ENCODE measurements at places on chromosomes 1 and 21.

DNA sequence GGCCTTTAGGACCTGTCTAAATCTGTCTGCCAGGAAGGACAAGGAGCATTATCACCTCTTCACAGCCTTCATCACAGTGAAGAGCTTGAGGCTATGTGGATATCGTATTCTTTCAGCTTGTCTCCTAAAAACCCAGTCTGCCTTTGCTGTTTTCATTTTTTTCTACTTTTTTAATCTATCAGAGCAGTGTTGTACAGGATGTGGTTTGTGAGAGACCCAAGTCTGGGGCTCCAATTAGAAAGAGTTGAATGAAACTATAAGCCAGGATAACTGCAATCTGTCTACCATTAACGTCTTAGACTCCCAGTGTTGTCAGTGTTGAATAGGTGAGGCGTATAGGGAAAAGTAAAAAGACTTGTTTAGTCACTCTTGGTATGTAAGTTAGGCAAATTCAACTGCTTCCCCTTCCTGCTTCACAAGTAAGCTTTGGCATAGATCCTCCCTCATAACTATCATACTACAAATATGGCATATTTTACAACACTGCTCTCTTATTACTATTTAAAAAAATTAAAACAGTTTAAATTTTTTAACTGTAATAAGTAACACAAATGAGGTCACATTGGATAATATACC is 1225.8 kb upstream of the PRMT6 start:
- DNase-seq, result no peak

- peak; percentile 55 for DNase-seq
These were observed 361.6 kb upstream of the PLD5 start for GRCh38 chr1:242886137-242886536.

DNA sequence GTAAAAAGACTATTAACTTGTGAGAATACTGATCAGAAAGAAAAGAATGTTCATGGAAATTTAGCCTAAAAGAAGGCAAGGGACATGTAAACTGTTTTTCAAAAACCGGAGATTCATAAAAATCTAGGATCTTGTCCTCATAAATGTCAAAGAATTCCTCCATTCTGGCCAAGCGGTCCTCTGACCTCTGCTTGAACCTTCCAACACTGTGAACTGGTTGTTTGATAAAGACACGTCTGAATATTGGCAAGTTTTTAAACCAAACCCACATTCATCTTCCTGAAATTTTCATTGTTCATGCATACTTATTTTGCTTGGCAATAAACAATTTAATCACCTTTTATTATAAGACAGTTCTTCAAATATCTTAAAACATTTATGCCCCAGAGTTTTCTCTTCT is 19.8 kb downstream of the ASPM start:
- no peak for DNase-seq

GRCh38 chr1:206658264-206658980 is 23.1 kb downstream of the DYRK3 start:
- no peak for DNase-seq

DNA sequence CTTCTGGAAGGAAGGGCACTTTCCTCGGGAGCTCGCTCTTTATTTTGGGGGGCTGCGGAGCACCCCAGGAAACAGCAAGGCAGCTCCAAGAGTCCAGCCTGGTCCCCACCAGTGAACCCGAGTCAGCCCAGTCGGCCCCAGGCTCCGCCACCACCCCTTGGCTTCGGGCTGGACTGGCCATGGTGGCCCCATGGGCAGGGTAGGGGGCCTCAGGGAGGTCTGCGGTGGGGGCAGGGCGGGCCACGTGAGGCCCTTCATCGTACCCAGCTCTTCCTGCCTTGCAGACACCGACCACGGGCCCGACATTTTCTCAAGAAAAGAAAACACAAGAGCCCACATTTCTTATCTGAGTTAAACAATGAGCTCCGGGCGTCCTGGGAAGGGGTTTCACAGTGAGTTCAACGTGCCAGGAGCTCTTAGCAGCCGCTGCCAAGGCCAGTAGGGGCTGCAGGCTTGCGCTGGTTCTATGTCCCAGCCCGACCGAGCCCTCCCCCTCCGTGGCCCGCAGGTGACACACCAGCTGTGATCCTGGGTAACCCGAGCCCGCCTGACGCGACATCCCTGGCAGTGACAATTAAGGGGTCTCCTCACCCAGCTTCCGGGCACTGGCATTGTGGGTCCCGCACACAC is 66.2 kb downstream of the PRDM16 start:
- DNase-seq, result no peak

GRCh38 chr1:208587110-208587509 is 342.9 kb upstream of the PLXNA2 start:
- DNase-seq, result peak; percentile 44

DNA sequence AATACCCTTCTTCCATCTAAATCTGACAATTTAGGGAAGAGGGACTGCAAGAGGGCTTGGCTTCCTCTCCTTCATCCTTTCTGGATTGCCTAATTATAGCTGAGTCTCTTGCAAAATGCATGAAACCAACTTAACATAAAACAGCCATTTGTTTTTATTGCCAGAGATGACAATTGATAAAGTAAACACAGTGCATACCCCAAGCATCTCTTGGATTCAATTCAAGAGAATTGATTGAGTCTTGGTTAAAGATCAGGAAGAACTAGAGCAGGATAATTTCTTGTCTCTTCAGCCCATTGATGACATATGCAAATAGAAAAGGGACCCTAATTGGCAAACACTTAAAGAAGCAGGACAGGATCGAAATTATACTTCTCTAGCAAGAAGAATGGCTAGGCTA is 617.1 kb upstream of the PTBP2 start:
- DNase-seq, result no peak

DNA sequence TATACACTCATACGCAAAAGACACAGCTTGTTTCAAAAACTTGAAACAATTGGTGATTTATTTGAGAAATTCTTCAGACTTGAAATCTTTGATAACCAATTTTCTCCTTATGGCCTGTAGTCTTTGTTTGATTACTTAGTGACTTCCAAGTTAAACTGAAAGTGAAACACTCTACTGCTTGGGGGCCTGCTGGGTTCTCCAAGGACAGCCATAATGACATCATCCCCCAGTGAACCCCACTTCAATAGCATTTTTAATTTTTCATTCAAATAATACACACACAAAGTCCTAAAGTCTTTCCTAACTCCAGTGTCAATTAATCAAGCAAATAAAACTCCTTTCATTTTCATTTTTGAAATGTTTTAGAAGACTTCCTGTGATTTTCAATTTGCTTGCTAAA is 59.2 kb downstream of the KRTAP19-8 start:
- peak; percentile 9 for DNase-seq

GRCh38 chr1:199182186-199182843 is 543.5 kb downstream of the PTPRC start:
- no peak for DNase-seq

GRCh38 chr1:97145321-97145956 is 423.9 kb downstream of the PTBP2 start:
- no peak for DNase-seq

GRCh38 chr1:89451011-89451410 is 73.6 kb upstream of the LRRC8B start:
- DNase-seq, result no peak

GRCh38 chr1:224786533-224787250 is 142.8 kb upstream of the DNAH14 start:
- DNase-seq, result no peak

DNA sequence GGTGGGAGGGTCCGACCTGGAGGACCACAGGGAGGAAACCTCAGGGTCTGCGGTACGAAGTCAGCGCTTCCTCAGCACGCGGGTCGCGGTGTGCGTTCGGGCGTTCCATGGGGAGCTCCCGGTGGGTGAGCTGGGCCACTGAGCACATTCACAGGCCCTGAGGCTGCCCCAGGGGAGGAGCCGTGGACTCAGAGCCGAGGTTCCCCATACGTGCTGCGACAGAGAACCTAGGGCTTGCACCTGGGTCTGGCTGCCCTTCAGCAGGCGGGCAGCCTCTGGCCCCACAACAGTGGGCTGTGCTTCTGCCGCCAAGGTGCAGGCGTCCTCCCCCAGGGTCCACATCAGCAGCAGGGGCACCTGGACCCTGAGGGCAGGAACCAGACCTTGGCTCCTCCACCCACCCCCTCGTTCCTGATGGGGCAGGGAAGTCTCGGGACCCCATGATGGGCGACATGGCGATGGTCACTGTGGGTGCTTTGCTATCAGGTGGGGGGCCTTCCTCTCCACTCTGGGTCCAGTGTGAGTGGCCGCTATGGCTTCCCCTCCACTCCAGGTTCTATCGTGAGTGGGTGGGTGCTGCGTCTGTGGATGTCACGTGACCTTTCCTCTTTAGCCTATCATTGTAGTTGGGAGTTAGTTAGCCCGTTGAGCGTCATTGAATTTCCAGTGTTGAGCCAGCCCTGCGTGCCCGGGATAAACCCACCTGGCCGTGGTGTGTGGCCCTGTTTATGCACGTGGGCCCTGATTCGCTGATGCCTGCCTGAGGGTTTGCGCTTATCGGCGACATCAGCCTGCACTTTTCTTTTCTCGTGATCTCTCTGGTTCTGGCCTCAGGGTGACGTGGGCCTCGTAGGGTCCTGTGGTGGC is 27.9 kb downstream of the FTCD start:
- no peak for DNase-seq

DNA sequence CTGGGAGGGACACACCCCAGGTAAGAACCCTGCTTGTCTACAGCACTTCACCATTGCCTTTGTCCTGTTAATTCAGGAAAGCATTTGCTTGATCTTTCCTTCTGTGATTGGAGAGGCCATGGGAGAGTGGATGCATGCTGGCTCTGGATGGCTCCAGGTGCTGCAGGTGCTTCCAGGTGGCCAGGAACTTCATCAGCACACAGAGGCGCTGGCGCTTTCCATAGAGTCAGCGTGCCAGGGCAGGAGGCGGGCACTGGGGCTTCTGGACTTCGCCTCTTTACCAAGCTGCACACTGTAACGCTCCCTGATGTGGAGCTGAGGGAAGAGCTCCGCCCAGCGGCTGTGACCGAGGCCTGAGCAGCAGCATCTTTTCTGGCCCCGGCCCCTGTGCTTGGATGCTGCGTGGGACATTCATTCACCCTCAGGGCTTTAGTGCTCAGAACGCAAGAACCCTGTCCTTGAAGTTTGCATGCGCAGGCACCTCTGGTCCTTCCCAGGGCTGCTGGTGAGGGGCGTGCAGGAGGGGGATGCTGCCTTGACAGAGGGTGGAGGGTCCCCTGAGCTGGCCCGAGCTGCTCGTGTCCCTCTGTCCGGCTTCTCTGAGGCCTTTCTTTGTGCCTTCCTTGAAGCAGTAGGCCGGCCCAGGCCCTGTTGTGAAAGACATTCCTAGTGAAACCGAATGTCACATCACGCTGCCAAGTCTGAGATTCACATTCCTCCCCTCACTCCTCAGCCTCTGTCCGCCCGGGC is 1.6 kb upstream of the MX2 start:
- no peak for DNase-seq

DNA sequence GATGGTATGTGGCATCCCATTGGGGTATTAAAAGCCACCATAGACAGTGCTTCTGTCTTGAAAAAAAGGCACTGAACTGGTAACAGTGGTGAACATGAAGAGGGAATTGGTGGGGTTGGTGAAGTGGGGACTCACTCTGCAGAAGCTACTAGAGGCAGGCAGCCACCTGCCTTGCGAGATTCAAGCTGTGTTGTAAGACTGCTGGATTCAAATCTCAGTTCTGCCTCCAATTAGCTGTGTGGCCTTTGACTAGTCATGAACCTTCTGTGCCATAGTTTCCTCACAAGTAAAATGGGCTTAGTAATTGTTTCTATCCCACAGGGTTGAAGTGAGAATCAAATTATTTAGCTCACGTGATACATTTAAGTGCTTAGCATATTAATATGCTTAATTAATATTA is 16.6 kb upstream of the ELOA start:
- no peak for DNase-seq

GRCh38 chr1:17190010-17190995 is 14.6 kb upstream of the PADI1 start:
- no peak for DNase-seq

GRCh38 chr1:57296726-57297250 is 127.1 kb downstream of the DAB1 start:
- DNase-seq, result no peak

GRCh38 chr1:196193896-196194559 is 414.2 kb downstream of the KCNT2 start:
- DNase-seq, result no peak
